AG08395 (cell line): ENCODE measurements at places on chromosomes 4 and X.

DNA sequence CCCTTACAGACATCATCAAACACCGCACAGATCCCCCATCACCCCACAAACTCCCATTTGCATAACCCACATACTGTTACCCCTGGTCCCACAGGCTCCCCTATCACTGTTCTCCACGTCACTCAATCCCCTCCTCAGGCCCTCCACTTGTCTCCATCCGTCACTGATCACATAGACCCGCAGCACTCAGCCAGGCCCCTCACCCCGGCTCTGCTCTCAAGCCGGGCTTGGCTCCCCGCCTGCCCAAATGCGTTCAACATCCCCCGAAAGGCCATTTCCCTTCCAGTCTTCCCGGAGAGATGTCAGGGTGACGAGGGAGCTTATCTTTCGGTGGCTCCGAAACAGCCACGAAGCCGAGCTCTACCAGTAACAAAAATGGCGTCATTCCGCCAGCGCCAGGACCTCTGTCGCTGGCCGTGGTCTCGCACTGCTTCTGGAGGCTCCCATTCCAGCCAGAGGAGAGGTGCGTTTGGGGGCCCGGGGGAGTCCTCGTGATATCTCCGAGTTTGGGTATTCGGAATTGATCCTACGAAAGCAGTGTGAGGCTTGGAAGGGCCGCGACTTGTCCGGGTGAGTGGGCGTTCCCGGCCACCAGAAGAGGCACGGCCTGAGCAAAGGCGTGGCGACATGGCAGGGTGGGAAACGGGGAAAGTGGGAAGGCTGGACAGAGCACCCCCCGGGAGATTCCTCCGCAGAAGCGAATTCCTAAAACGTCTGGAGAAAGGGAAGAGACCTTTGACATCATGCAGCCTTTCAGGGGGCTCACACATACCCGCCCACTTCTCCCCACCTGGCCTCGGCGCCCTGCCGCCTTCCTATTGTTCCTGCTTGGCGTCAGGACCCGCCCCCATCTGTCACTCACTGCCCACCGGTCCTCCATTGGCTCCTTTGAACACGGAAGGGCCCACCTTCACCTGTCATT, at the start of gene ZNF630:
Gene ZNF630, minus strand, starts transcription at position 577 of the 922 bp plus-strand sequence. CDS start 4,754 bp downstream, outside the sequence.
- DNase-seq, result peak; percentile 50

GRCh38 chr4:182486881-182487280, 243.7 kb downstream of the TENM3 start:
- DNase-seq, result no peak

DNA sequence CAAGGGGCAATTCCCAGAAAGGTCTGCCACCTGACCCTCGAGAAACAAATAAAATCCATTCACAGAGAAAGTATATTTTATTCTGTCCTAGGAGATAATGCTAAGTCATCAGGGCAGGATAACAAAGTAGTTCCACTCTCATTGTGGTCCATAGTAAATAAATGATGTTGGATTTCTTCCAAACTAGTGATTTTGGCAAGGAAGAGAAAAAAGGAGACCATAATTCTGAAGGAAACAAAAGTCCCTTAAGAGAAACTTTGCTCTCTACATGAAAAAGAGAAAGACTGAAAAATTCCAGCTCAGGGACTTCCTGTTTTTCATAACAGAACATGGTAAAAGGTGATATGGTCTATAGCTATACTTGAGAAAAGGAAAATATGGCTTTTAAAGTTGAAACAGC, 71.5 kb upstream of the DDX60 start:
- no peak for DNase-seq

DNA sequence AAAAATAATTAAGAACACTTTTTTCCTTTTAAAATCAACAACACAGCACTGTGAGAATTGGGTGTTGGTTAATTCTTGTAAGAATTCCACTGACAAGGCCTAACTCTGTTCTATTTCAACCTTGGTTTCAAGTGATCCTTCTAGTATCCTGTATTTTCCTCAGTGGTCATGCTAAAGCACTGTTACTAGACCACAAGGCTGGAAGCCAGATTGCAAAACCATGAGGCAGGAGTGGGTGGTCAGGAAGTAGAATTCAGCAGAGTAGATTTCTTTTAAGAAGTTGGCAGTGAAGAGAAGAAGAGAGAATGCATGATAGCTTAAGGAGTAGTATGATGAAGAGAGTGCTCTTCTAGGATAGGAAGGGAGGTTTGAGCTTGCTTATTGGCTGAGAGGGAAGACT, 71.6 kb upstream of the LEF1 start:
- no peak for DNase-seq

GRCh38 chr4:54695337-54695736, 37.6 kb downstream of the KIT start:
- no peak for DNase-seq

DNA sequence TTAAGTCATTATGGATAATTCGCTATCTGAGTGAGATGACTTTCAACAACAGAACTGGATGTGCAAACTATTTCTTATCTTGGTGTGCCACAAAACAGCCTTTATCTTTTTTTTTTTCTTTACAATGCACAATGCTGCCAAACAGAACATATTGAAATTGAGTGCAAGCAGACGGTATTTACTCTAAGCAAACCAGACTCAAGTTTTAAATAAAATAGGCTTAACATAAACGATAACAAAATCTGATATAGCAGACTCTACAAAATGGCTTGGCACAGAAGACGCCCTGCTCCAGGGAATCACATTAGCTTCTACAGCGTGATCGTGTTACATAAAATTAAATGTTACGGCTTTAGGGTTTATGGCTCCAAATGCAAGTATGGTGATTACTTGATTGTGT, 9.6 kb upstream of the STK32B start:
- DNase-seq, result no peak

DNA sequence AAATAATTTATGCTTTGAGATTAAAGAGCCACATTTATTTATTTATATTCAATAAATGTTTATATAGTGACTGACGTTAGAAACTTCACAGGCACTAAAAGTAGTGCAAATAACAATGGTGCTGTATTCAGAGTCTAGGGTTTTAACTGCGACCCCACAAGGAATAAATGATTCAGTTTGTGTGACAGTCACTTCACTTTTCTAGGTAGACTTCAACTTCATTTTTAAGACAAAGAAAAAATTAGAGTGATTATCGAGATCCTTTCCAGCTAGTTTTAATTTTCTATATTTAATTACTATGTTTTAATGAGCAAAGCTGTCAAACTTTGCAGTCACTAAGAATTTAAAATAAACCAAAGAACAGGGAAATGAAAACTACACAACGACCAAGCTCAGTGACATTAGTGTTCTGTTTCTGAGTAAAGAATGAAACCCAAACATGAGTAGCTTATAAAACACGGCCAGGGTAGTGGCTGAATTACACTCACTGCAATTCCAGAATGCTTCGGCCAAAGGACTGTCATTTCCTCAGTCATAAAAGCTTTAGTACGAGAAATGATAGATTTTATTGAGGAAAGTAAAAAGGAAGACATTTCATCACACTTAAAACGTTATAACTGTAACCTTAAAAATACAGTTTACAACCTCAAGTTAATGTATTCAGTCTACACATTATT, 38.6 kb downstream of the ADGRA3 start:
- no peak for DNase-seq

GRCh38 chrX:131671735-131672134, 127.9 kb downstream of the OR13H1 start:
- DNase-seq, result no peak

DNA sequence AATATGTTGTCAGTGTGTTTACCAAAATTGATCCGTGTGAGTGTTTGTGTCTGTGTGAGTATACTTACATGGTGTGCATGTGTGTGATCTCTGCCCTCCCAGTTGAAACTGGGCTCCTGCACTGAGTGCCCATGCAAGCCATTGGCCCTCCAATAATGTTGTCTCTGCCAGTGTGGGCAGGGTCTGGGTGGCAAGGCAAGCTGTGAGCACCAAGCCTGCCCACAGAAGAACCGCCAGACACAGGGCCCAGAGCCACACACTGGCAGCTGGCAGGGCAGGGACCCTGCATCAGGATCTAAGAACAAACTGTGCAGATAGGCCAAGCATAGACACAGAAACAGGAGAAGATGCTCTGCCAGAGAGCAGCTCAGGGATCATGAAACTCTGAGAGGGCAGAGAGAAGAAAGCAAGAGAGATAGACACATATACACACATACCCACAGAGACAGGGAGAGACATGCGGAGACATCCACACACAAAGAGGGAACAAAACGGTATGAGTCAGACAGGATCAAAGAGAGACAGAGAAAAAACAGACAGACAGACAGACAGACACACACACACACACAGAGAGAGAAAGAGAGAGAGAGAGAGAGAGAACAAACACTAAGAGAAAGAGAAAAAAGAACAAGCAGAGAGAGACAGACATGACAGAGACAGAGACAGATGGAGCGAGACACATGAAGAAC, 555.0 kb downstream of the MID1IP1 start:
- no peak for DNase-seq

DNA sequence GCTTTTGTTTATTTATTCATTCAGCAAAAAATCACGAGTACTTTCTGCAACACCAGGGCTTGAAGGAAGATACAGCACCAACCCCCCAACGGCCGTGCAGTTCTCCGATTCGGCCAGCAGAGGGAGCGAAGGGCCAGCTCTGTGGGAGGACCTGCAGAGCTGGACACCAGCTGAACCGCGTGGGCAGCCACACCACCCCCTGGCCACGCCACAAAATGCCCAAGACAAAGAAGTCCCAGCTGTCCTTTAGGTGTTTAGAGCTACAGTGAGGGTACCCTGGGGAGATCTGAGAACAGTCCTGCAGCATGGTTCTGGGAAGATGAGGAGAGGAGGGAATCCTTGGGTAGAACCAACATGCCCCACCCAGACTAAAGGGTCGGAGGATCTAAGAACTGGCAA, 83.1 kb downstream of the RELL1 start:
- peak; percentile 90 for DNase-seq

GRCh38 chrX:129996120-129996519, 13.7 kb downstream of the BCORL1 start:
- peak; percentile 80 for DNase-seq

GRCh38 chr4:15469402-15470127, at the start of gene CC2D2A:
Gene CC2D2A, plus strand, starts transcription at chr4:15469882. Its CDS starts 6,051 bp downstream, at chr4:15475933.
- peak; percentile 72 for DNase-seq

DNA sequence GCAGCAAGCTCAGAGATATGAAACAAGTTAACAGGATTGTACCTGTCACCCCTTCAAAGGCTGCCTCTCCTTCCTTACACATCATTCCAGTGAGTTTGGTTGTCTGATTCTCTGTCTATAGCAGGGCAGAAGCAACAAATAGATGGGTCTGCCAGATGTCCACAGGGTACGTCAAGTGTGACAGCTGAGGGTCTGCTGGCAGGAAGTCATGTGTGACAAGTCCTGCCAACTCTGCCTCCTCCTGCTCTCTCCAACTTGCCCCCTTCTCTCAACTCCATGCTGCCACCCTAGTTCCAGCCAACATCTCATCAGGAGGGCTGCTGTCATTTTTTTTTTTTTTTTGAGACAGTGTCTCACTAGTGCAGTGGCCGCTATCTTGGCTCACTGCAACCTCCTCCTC, 109.2 kb downstream of the NSUN7 start:
- no peak for DNase-seq

- DNase-seq, result no peak
Observed at GRCh38 chr4:147003956-147004809, 58.5 kb upstream of the TTC29 start.

GRCh38 chr4:42747971-42748370, 91.1 kb upstream of the ATP8A1 start:
- no peak for DNase-seq
